ENCODE measurements at places on chromosomes 11 and 22.
A peak's percentile ranks its signal among the peaks of the same experiment; 100 is the strongest.

DNA sequence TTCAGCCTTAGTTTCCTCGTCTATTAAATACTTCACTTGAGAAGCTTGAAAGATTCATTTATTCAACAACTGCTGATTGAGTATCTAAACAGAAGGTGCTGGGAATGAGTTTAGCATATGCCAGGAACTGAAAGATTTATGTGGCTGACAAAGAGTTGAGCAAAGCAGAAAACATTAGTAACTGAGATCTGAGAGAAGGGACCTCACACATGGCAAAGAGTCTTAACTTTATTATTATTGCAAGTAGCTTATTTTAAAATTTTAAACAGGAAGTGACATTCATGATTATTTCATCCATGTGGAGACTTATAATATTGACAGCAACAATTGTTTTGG is 133.6 kb downstream of the CASP12 start:
- DNase-seq, result no peak

DNA sequence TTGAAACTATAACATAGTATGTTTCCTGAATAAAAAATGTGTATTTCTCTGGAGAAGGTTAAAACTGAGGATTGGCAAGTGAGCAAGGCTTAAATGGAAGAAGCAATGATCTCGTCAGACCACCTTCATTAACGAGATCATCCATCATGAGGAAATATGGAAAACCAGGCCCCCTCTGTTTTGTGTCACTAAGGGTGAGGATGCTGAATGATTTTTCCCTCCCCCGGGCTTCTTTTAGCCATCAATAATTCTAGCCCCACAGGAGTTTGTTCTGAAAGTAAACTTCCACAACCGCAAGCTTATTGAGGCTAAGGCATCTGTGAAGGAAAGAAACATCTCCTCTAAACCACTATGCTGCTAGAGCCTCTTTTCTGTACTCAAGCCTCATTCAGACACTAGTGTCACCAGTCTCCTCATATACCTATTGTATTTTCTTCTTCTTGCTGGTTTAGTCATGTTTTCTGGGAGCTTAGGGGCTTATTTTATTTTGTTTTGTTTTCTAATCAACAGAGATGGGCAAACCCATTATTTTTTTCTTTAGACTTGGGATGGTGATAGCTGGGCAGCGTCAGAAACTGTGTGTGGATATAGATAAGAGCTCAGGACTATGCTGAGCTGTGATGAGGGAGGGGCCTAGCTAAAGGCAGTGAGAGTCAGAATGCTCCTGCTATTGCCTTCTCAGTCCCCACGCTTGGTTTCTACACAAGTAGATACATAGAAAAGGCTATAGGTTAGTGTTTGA is 5.8 kb upstream of the HBE1 start:
- DNase-seq, result no peak

- no peak for DNase-seq
These were observed 83.3 kb upstream of the OR5AK2 start for GRCh38 chr11:56905442-56905841.

GRCh38 chr11:17532784-17533183 is 11.4 kb downstream of the USH1C start:
- no peak for DNase-seq

GRCh38 chr11:72235351-72236057 is 8.5 kb downstream of the PHOX2A start:
- DNase-seq, result no peak

DNA sequence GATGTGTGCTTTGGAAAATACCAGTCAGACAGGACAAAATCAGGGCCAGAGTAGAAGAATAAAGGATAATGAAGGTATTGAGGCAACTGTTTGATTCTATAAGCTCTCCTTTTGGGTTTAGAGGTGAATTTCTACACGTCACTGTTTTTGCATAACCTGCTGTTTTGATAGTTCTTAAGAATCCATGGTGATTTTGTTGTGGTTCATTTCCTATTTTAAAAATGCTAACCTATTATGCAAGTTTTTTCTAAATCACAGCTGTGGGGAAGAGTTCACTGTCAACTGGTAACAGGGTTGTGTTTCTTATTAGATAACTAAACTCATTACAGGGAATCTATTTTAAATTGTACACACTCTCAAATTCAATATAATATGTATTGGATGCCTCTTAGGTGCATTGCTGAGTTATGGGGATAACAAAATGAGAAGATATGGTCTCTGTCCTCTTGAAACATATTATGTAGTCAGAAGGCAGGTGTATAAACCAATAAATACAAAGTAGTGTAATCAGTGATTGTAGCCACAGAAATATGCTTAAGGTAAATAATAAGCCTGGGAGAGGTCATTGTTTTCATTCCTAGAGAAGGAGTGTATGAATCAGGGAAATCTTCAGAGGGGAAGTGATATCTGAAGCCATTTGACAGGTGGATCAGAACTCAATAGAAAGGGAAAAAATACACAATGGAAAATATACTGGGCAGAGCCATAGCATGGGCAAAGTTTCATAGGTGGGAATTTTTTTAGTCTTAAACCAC is 192.5 kb downstream of the FAT3 start:
- DNase-seq, result no peak

GRCh38 chr22:41401781-41402648 is 20.3 kb downstream of the TEF start:
- no peak for DNase-seq

DNA sequence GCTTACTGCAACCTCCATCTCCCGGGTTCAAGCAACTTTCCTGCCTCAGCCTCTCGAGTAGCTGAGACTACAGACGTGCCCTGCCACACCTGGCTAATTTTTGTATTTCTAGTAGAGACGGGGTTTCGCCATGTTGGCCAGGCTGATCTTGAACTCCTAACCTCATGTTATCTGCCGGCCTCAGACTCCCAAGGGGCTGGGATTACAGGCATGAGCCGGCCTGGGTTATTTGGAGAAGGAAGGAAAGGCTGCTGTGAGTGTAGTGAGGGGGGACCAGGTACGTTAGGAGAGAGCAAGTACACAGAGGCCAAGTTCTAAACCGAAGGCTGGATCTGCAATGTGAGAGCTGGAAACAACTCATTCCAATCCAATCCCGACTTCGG is 453 bp downstream of the BATF2 start:
- no peak for DNase-seq

DNA sequence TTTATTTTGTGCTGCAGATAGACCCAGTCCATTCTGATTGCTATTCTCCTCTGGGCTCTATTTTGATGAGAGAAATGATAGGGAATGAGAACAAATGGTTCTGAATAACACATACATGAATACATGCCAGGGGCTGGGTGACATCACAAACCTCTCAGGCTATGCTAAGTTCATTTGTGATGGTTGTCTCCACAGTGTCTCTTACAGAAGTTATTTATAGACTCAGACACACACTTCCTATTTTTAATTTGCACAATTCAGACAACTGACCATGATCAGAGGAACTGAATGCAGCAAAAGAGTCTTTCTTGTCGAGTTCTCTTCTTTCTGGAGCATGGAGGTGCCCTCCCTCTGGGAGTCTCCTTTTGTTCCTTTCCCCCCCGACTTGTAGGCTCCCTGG is 991.7 kb downstream of the OPCML start:
- DNase-seq, result no peak

GRCh38 chr11:7268758-7269157 is 17.1 kb downstream of the SYT9 start:
- no peak for DNase-seq

DNA sequence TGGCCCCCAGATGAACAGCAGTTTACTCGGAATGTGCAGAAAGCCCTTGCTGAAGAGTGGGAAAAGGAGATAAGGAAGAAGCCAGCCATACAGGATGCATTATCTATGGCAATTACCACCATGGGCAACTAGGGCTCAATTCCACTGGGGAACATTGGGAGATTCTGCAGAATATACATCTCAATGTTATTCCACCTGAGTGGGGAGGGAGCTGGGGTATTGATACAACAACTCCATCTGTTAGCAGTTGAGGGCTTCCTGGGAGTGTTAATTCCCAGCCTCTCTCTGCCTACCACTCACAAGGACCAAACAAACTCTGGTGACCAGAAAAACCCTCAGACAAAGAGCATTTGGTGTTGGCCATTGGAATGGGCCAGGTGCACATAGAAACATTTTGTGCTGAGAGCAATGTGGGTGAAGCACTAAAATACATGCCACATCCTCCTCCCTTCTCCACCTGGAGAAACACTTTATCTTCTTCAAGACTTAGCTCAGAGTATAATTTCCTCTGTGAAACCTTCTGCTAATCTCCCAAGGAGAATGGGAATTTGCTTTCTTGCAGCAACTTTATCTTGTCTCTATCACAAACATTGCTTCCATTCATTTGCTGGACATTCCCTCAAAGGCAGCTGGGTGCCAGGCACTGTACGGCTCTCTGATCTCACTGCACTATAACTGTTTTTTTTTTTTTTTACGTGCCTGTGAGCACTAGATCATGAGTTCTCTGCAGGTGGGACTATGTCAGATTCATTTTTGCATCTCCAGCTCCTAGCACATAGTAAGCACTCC is 292.2 kb downstream of the MN1 start:
- DNase-seq, result no peak

- DNase-seq, result no peak
These were observed 416.4 kb downstream of the BRD1 start for GRCh38 chr22:49411236-49411635.

- no peak for DNase-seq
These were observed 1168.2 kb downstream of the BRD1 start for GRCh38 chr22:48659404-48659996.

DNA sequence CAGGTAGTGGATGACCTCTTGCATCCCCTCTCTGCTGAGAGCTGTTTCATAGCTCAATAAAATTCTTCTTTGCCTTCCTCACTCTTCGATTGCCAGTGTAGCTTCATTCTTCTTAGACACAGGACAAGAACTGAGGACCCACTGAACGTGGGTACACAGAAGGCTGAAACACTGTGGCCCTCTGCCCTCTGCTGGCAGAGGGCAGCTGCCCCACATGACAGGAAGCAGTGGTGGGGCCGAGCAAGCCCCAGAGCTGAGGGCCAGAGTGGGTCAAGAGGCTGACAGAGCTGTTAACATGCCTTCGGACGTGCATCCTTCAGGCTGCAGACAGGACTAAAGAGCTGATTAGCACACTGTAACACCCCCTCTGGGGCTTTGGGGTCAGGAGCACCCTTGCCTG is 15.6 kb downstream of the SMC1B start:
- no peak for DNase-seq

- DNase-seq, result no peak
These were observed 353.8 kb downstream of the DDX10 start for GRCh38 chr11:109018639-109019038.

DNA sequence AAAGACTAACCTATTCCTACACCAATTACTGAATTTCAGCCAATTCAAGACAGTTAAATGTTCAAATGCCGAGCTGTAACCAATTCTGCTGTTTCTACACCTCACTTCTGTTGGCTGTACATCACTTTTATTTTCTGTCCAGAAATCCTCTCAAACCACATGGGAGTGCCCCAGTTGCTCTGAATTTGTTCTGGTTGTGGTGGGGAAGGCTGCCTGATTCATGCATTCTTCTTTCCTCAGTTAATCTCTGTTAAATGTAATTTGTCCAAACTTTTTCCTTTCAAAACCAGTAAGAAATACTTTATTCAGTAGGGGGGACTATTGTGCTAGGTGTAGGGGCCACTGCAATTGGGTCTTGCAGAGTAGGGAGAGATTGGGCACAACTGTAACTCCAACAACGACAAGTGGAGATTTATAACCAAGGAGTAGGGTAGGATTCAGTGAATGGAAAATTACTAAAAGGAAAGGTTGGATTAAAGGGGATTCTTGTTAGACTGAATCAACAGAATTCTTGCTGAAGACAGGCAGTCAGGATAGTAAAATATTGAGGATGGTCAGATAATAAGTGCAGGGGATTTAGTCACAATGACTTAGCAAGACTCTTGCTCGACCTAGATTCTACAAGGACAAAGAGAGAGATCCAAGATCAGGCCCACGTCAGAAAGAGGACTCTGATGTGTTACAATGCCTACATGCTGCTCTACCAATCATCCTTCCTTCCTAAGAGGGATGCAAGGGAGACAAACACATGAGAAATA is 593.5 kb upstream of the FAT3 start:
- DNase-seq, result no peak

GRCh38 chr11:73323464-73323863 is 15.4 kb downstream of the ARHGEF17 start:
- DNase-seq, result peak; percentile 84

DNA sequence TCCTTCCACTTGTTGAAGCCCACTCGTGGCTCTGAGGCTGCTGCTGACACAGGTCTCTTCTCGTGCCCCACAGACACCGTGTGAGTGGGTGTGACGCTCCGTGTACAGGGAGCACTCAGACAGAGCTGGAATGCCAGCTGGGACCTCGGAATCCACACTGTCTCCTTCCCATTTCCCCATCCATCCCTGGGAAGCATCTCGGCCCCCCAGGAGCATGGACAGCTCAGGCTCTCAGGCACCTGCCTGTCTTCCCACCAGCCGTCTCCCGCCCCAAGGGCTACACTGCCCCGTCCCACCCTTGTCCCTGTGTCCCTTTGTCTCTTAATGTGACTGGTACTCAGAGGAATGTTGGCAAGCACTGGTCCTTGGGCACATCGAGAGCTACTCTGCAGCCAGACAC is 63.8 kb downstream of the ARHGAP8 start:
- no peak for DNase-seq

DNA sequence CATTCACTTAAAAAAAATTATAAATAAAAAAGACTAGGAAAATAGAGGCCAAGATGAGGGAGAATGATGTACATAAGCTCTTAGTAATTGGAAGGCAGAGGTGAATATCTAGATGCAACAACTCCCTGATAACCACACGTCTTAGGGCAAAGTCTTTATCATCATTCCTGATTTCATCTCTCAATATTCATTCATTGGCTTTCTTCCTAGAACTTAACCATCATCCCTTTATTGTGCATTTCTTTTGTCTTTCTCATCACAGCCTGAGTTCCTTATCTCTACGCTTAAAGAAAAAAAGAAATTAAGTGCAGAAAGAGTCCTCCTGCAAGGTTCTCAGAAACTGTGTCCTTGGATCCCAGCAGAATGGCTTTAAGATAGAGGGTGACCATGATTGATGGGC is 23.2 kb upstream of the FLI1 start:
- DNase-seq, result no peak

GRCh38 chr22:48662476-48663135 is 1165.1 kb downstream of the BRD1 start:
- no peak for DNase-seq

GRCh38 chr11:134655189-134655989 is 243.3 kb upstream of the B3GAT1 start:
- no peak for DNase-seq

- DNase-seq, result no peak
These were observed 2.2 kb downstream of the C11orf24 start for GRCh38 chr11:68269414-68270081.

- DNase-seq, result peak; percentile 91
These were observed at the start of gene ADAMTS15 for GRCh38 chr11:130448416-130449309. TSS of gene ADAMTS15 (plus strand) at chr11:130448645. CDS start at chr11:130448974, 329 bp downstream.
